ENCODE measurements at places on chromosomes 13 and 19. TPM values are rescaled to one million over a fixed set of nuclear protein-coding genes. Genes with fewer than 3 reads are reported as not detected.

LGALS4 gene
- total RNA-seq: not detected

MIA gene
- not detected for total RNA-seq

RASL11A gene
- 1.1 TPM for total RNA-seq

METTL21C gene
- total RNA-seq: not detected

RFPL4AL1 gene
- total RNA-seq: not detected

ZNF350 gene
- 14.1 TPM for total RNA-seq

PIH1D1 gene
- total RNA-seq: 65.1 TPM

KIR3DL1 gene
- total RNA-seq: not detected

ACTMAP gene
- total RNA-seq: 1.5 TPM

ZNF546 gene
- 3.0 TPM for total RNA-seq

PNPLA6 gene
- total RNA-seq: 117 TPM

KIR2DL4 gene
- total RNA-seq: not detected

SPHK2 gene
- total RNA-seq: 19.1 TPM

ZNF709 gene
- 3.7 TPM for total RNA-seq

EXOC3L2 gene
- total RNA-seq: not detected

OR7A5 gene
- total RNA-seq: not detected

LIN7B gene
- total RNA-seq: 6.0 TPM

RGCC gene
- total RNA-seq: 151 TPM

OBI1 gene
- total RNA-seq: 14.1 TPM

DIRAS1 gene
- 2.8 TPM for total RNA-seq

ZFP14 gene
- total RNA-seq: 2.4 TPM

GALP gene
- not detected for total RNA-seq

NLRP5 gene
- not detected for total RNA-seq

LCP1 gene
- 0.61 TPM for total RNA-seq

KATNAL1 gene
- 34.2 TPM for total RNA-seq

KLK4 gene
- not detected for total RNA-seq

FCAR gene
- total RNA-seq: not detected

JAK3 gene
- 5.6 TPM for total RNA-seq

GNG7 gene
- total RNA-seq: 0.36 TPM

SPACA7 gene
- total RNA-seq: not detected

ADAMTS10 gene
- 21.5 TPM for total RNA-seq
